ENCODE measurements at places on chromosomes 7 and 10. TPM values are rescaled to one million over a fixed set of nuclear protein-coding genes. Genes with fewer than 3 reads are reported as not detected.

The SYT15 gene
- total RNA-seq = 0.24 TPM

The CDNF gene
- 3.8 TPM for total RNA-seq

The GCK gene
- 0.56 TPM for total RNA-seq

The PHF14 gene
- total RNA-seq = 18.9 TPM

The PPP1R17 gene
- total RNA-seq = not detected

The PON1 gene
- not detected for total RNA-seq

The COX15 gene
- 25.1 TPM for total RNA-seq

The SPDYE8 gene
- not detected for total RNA-seq

The RHOBTB1 gene
- total RNA-seq = 13.3 TPM

The CDK1 gene
- 57.7 TPM for total RNA-seq

The OPN4 gene
- not detected for total RNA-seq

The IGF2BP3 gene
- total RNA-seq = 44.3 TPM

The COPS6 gene
- 58.0 TPM for total RNA-seq

The GPER1 gene
- 1.4 TPM for total RNA-seq

The SPDYE1 gene
- total RNA-seq = not detected

The MEOX2 gene
- total RNA-seq = 0.13 TPM

The INHBA gene
- total RNA-seq = 53.8 TPM

The CRPPA gene
- total RNA-seq = 0.78 TPM

The LIPJ gene
- not detected for total RNA-seq

The AKR1C4 gene
- total RNA-seq = not detected

The ZNF479 gene
- total RNA-seq = not detected

The EN2 gene
- total RNA-seq = not detected

The CCNY gene
- total RNA-seq = 29.5 TPM

The AOC1 gene
- not detected for total RNA-seq

The HDAC9 gene
- total RNA-seq = not detected

The PDE1C gene
- 0.26 TPM for total RNA-seq

The DRGX gene
- not detected for total RNA-seq

The TRIM50 gene
- total RNA-seq = not detected

The GIMAP7 gene
- not detected for total RNA-seq

The PLPP4 gene
- total RNA-seq = not detected

The PHKG1 gene
- not detected for total RNA-seq

The CLRN3 gene
- total RNA-seq = not detected

The ADIRF gene
- 24.5 TPM for total RNA-seq

The POLR1F gene
- total RNA-seq = 16.0 TPM

The BHLHA15 gene
- total RNA-seq = not detected

The PVRIG gene
- not detected for total RNA-seq

All from epithelial cell of alveolus of lung (primary cell).